ENCODE measurements at places on chromosomes 7 and 10. TPM values are rescaled to one million over a fixed set of nuclear protein-coding genes. Genes with fewer than 3 reads are reported as not detected.

TMEM236 gene
- total RNA-seq: 0.05 TPM

ST7 gene
- total RNA-seq: 2.7 TPM

GRK5 gene
- total RNA-seq: 31.5 TPM

SEM1 gene
- total RNA-seq: 53.9 TPM

TRIM8 gene
- total RNA-seq: 39.4 TPM

SMKR1 gene
- 4.0 TPM for total RNA-seq

GNAT3 gene
- total RNA-seq: not detected

SKIDA1 gene
- total RNA-seq: 0.20 TPM

PLAU gene
- total RNA-seq: 0.48 TPM

RBM48 gene
- 16.8 TPM for total RNA-seq

JCAD gene
- total RNA-seq: 0.35 TPM

HTR5A gene
- total RNA-seq: not detected

FAM25G gene
- not detected for total RNA-seq

EXOC4 gene
- 65.7 TPM for total RNA-seq

UTF1 gene
- not detected for total RNA-seq

SPDYE2B gene
- not detected for total RNA-seq

CCDC172 gene
- not detected for total RNA-seq

HMX3 gene
- total RNA-seq: not detected

OR2A7 gene
- 3.7 TPM for total RNA-seq

PPP1R9A gene
- not detected for total RNA-seq

HOXA1 gene
- 0.46 TPM for total RNA-seq

SPOCK2 gene
- total RNA-seq: 396 TPM

NUTM2A gene
- 0.43 TPM for total RNA-seq

DNAJC12 gene
- total RNA-seq: 0.65 TPM

PRKCQ gene
- 65.4 TPM for total RNA-seq

ELAPOR2 gene
- 2.8 TPM for total RNA-seq

SPAG6 gene
- 0.28 TPM for total RNA-seq

FAM24B gene
- total RNA-seq: 9.1 TPM

MRC1 gene
- not detected for total RNA-seq

VAX1 gene
- not detected for total RNA-seq

STAG3 gene
- 15.7 TPM for total RNA-seq

HOXA3 gene
- total RNA-seq: not detected

ALOX5 gene
- total RNA-seq: 13.4 TPM

LBX1 gene
- not detected for total RNA-seq

ANKRD1 gene
- total RNA-seq: not detected

FKBP14 gene
- 5.3 TPM for total RNA-seq

FAM171A1 gene
- 9.9 TPM for total RNA-seq

PLCE1 gene
- not detected for total RNA-seq

NEUROD6 gene
- total RNA-seq: not detected

POLR2J gene
- total RNA-seq: 41.6 TPM

C7orf33 gene
- total RNA-seq: not detected

SERPINE1 gene
- 0.22 TPM for total RNA-seq

CDC14C gene
- total RNA-seq: not detected

CTTNBP2 gene
- not detected for total RNA-seq

OAT gene
- 29.2 TPM for total RNA-seq

PON3 gene
- not detected for total RNA-seq

Measured in activated naive CD4-positive, alpha-beta T cell treated with anti-CD3 and anti-CD28 coated beads, Interleukin-2, amount 10 ng/mL, durations not matched to agents 5 hours and 36 hours (primary cell).